ENCODE measurements at places on chromosomes 1 and 21. TPM values are rescaled to one million over a fixed set of nuclear protein-coding genes. Genes with fewer than 3 reads are reported as not detected.

DNA sequence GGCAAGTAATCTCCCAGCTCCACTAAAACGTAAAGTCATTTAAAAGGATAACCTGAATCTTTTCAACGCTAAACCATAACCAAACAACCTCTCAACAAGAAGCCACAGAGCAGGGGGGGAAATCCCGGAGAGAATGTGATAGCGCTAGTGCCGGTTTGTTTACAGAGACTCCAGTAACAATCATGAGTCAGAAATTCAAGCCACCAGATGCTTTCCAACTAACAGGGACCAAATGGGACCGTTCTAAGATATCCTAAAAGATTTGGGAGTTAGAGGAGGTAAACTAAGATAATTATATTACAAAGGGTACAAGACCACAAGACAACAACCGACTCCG lies 825 bp downstream of the DCAF8 start:
- no peak for DNase-seq

DNA sequence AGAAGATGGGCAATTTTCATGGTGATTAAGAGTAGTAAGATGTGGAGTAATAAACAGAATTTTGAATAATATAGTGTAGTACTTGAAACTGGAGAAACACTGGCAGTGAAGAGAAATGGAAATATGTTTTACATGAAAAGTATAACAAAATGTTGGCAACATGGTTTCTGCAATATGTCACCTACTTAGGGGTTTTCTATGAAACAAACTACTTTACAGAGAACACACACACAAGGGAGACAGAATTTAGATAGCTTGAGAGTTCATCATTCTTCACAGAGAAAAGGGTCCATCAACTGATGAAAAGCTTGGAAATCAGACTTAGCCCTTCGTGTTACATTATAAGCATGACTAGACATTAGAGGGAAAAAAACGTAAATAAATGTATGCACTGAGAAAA lies 135.2 kb downstream of the EIF4G3 start:
- no peak for DNase-seq

DNA sequence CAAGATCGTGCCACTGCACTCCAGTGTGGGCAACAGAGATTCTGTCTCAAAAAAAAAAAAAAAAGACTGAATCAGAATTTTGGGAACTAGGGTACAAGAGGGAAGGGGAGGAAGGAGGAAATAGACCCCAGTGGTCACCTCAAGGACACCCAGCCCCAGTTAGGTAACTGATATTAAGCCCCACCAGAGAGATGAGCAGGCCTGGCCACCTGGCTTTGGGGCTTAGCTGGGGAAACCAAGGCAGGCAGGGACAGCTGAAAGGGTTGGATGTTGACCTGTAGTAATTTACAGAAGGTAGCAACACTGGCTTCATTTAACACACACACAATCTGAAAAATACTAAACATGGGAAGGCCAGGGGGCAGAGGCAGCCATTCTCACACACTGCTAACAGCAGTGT lies 5.2 kb upstream of the C1orf122 start:
- no peak for DNase-seq

- no peak for DNase-seq
Measured at GRCh38 chr1:54904476-54905048, 17.6 kb upstream of the DHCR24 start.

GRCh38 chr1:84956655-84957054 lies 40.3 kb downstream of the MCOLN2 start:
- no peak for DNase-seq

GRCh38 chr21:30104241-30104640 lies 62.4 kb downstream of the CLDN17 start:
- DNase-seq = no peak

- DNase-seq = no peak
Measured at GRCh38 chr1:93766451-93766850, 84.8 kb upstream of the BCAR3 start.

DNA sequence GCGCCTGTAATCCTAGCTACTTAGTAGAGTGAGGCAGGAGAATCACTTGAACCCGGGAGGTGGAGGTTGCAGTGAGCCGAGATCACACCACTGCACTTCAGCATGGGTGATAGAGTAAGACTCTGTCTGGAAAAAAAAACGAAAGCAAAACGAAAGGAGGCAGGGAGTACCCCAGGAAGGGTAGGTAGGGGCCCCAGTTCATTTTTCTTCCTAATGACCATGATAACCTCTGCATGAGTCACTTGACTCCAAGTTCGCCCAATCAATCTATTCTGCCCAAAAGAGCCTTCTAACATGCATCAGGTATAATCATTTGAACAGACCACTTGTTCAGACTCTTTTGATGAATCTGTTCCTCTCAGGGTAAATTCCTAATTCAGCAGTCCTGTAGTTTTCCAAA lies 13.2 kb upstream of the TMEM201 start:
- DNase-seq = no peak

DNA sequence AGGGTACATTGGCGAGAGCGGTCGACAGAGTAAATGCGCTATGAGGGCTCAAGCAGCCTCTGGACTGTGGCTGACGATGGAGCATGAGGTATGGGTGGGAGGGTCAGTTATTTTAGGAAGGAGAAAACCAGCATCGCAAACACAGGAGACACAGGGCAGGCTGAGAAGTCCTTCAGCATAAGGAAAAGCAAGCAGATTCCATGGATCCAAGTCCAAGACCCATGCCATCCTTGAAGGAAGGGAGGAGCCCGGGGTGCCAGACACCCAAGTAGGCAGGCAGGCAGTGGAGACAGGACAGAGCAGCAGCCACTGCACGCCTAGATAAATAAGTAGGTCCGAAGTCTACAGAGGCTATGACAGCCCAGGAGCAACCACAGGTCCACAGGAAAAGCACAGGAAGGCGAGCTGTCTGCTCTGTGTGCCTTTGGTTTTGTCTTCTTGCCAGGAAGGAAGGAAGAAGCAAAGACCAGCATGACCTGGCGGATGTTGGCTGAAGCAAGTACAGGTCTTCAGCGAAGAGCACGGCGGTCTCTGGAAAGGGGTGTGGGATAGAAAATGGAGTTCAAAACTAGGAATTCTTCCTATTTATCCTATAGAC lies 76.4 kb upstream of the SLC45A1 start:
- DNase-seq = no peak

DNA sequence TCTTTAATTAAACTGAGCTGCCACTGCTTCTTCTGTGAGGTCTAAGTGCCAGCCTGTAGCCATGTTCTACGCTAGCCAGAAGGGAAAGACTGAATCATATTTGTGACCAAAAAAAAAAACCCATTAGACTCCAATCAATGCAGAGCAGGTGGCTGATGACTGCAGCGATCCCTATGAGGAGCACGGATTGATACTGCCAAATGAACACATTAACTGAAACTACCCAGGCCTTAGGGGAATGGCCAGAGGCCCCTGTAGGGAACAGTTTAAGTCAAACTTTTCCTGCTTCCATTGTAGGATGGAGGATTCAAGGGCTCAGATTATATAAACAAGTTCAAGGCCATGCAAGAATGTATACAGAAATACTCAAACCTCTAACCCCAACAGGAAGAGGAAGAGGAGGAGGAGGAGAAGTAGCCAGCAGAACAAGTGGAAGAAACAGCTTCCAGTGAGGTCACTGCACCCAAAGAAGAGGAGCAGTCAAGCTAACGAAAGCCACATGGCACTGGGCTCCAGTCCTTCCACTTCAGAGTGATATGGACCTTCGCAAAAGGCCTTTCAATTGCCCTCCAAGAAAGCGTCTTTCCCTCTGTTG lies 328.3 kb downstream of the SMYD3 start:
- no peak for DNase-seq

DNA sequence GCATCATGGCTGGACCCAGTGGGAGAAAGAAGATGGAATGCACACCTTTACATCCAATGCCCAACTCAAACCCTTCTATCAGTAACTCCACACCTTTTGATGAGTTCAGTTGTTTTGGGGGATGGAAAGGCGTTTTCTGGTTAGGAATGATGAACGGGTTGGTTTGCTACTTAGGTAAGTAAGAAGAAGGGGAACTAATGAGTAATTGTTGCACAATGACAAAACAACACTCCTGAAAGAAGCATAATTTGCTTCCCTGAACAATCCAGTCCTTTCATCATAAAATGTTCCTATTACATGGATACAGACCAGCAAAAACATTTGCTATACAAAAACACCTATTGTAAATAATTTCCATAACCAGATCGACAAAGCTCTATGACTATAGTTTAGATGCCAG lies 35.9 kb upstream of the NFIA start:
- DNase-seq = no peak

DNA sequence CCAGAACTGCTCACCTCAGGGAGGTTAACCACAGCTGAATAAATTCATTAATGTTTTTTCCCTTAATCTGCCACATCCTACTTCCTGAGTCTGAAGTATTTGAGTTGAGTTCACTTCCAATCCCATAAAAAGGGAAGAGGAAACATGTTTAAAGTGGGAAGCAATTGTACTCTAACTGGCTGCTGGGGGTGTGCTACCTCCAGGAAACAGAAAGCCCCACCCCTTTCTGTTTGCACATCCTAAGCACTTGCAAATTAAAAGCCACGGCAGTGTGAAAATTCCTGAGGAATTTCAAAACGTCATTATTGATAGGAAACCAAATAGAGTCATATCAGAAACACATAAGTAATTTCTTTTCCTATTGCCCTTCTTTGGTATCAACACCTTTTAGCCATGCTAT lies 307.0 kb upstream of the NR5A2 start:
- no peak for DNase-seq

DNA sequence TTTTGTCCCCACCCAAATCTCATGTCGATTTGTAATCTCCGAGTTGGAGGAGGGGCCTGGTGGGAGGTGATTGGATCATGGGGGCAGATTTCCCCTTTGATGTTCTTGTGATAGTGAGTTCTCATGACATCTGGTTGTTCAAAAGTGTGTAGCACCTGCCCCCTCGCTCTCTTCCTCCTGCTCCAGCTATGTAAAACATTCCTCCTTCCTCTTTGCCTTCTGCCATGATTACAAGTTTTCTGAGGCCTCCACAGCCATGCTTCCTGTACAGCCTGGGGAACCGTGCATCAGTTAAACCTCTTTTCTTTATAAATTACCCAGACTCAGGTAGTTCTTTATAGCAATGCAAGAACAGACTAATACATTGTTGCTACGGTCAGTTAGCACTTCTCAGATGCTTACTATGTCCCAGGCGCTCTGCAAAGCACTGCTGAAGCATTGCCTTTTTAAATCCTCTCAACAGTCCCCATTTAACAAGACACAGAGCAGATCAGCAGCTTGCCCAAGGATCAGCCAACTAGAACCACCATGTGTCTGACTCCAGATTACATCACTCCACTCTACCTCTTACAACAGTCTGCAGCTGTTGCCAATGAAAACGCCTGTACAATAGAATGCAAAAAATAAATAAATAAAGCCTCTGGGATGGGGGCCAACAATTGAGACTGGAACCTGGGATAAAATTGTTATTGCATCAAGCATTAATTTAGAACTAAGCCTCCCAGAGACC lies 52.4 kb upstream of the USP1 start:
- no peak for DNase-seq

DNA sequence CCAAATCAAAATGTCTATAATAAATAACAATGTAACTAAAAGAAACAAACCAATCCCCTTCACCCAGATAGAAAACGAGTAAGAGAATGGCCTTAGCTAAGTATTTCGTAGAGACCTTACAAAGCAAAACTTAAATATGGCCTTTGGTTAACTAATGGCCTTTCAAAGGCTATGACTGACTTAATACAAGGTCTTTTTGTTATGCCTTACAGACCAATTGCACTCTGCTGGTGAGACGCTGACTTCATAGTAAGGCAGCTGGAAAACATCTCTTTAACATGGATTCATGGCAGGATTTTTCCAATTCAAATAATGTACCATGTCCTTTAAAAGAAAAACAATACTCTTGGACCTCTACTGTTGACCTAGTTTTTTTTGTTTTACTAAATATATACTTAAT lies 15.8 kb upstream of the TBCE start:
- no peak for DNase-seq

- no peak for DNase-seq
Measured at GRCh38 chr1:42318601-42319000, 16.4 kb downstream of the FOXJ3 start.

DNA sequence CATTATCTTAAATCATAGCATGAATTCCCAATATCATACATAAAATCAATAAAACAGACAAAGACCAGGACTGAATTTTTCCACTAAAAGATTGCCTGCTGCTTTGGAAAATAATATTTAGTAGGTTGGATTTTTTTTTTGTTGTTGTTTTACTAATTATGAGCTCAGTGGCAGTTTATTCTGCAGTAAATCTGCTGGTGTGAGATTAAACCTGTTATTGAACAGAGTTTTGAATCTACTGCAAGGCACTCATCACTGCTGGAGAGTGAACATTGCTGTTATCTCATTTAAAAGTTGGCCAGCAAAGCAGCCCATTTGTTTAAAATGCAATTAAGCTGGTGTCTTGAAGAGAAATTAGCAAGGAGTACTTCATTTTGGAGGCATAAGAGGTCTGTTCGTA lies 986.1 kb downstream of the ADGRL2 start:
- DNase-seq = no peak

DNA sequence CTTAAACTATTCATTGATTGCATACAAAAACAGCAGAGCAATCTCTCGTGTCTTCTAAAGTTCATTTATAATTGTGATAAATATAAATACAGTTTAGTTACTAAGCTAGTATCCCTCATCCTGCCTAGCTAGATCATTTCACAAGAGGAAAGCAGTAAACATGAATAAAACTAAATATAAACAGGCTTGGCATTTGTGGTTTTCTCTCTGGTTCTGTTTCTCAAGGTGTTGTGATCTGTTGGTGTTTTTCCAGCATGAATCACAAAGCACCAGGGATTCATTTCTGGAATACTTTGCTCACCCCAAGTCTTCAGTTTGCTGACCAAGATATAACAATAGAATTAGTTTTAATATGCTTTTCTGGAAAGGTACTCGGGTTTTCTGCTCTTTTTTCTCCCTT lies 32.7 kb upstream of the GLIS1 start:
- no peak for DNase-seq

- DNase-seq = no peak
Measured at GRCh38 chr1:211975152-211975941, 60.0 kb downstream of the INTS7 start.

- no peak for DNase-seq
Measured at GRCh38 chr1:40796939-40797667, 13.5 kb downstream of the KCNQ4 start.

Gene PADI2
- 4.0 TPM for total RNA-seq

Gene C1orf53
- total RNA-seq = 1.7 TPM

Gene IL20
- total RNA-seq = not detected

Gene CDC14A
- 6.8 TPM for total RNA-seq

Gene HEATR1
- 40.2 TPM for total RNA-seq

Gene APCS
- not detected for total RNA-seq

Gene SLC5A9
- 1.0 TPM for total RNA-seq
